ENCODE measurements at places on chromosomes 12 and 14.

GRCh38 chr12:3282384-3282670, 205.1 kb downstream of the TSPAN9 start:
- no peak for DNase-seq

- DNase-seq, result no peak
These were observed 4.0 kb downstream of the GOLGA5 start for GRCh38 chr14:92797935-92798653.

GRCh38 chr12:23534196-23534595, 415.3 kb downstream of the SOX5 start:
- no peak for DNase-seq

GRCh38 chr14:92651106-92651757, 97.2 kb downstream of the LGMN start:
- no peak for DNase-seq

GRCh38 chr14:26996246-26996645, 398.4 kb upstream of the NOVA1 start:
- DNase-seq, result no peak

DNA sequence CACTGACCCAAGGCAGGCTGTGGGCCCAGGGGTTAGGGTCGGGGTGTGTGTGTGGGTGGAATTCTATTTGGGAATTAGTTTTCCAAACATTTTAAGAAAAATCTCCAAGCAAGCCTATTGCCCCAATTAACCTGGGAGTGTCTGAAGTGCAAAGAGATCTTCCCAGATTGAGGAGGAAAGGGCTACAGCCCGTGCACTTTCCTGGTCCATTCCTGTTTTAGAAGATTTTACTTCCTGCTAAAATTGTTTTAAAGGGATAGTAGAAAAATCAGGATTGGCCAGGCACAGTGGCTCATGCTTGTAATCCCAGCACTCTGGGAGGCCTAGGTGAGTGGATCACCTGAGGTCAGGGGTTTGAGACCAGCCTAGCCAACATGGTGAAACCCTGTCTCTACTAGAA, 5.3 kb downstream of the DCTN2 start:
- DNase-seq, result no peak

- no peak for DNase-seq
These were observed 36.3 kb upstream of the NTF3 start for GRCh38 chr12:5395443-5396271.

- DNase-seq, result no peak
These were observed 102.0 kb downstream of the HMGA2 start for GRCh38 chr12:65926119-65926908.

DNA sequence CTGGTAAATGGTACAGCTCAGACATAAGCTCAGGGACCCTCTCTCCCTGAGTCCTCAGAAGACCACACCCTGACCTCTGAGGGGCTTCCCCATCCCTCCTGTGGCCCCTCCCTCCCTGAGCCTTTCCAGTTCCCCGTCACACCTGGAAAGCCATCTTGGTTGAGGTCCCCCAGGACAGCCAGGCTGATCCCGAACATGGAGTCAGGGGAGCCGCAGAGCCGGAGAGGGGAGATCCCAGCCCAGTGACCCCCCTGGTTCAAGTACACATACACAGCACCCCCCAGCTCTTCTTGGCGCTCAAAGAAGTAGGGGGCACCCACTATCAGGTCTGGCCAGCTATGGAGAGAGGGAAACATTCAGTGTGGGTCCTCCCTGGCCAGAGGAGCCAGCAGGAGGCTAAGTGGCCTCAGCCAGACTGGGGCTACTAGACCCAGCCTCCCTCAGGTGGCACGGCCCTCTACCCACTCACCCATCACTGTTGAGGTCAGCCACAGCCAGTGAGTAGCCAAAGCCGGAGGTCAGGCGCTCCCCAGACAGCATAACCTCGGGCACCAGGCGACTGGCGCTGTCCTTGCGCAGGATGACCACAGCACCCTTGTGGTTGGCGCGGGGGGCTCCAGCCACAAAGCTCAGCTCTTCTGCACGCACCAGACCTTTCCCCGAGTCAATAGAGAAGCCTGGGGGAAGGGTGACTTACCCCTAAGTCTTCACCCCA, 9.3 kb downstream of the ITGA7 start:
- DNase-seq, result no peak

DNA sequence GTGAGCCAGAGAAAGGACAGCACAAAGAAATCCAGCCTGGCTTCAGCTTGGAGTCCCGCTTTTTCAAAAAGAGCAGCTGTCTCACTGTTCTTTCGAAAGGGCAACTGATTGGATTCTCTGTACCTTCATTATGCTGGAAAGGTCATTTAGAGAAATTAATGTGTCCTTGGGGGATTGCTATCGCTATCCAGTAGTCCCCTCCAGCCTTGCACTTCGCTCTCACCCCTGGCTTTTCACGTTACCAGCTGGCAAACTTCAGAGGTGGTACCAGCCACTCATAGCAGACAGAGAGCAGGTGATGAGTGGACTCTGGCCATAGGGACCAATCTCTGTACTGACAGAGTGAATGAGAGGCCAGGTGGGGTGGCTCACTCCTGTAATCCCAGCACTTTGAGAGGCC, 11.8 kb upstream of the NUAK1 start:
- DNase-seq, result no peak

DNA sequence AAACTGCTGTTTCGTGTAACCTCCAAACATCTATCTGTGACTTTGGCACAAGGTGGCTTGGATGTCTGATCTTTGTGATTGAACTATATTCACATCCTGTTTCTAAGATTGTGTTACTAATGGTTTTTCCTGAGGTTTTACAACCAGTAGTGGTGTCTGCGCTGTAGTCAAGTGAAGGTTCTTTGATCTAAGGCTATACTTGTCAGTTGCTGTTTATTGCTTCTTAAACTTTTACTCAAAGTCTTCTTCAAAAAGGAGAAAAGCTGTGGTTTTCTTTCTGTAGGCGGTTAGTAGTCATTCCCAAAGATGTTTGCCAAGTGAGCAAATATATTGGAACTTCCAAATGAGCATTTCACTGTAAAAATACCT, 12.3 kb upstream of the CALM1 start:
- DNase-seq, result no peak

DNA sequence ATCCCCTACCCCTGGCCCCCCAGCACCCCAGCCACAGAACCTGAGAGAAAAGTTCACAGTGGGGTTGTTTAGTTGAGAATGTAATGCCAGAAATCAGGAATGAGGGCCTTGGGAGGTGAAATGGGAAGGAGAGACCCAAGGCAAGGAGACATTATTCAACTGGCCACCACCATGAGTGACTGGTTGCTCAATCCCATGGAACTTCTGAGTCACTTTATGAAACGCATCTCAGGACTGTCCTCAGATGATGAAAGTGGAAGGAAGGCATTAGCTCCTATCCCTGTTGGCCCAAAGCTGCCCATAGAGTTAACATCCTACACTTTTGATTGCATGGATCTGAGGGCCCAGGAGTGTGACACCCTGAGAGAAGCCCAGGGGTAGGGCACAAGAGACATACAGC, 25.4 kb upstream of the TCL1A start:
- DNase-seq, result no peak

DNA sequence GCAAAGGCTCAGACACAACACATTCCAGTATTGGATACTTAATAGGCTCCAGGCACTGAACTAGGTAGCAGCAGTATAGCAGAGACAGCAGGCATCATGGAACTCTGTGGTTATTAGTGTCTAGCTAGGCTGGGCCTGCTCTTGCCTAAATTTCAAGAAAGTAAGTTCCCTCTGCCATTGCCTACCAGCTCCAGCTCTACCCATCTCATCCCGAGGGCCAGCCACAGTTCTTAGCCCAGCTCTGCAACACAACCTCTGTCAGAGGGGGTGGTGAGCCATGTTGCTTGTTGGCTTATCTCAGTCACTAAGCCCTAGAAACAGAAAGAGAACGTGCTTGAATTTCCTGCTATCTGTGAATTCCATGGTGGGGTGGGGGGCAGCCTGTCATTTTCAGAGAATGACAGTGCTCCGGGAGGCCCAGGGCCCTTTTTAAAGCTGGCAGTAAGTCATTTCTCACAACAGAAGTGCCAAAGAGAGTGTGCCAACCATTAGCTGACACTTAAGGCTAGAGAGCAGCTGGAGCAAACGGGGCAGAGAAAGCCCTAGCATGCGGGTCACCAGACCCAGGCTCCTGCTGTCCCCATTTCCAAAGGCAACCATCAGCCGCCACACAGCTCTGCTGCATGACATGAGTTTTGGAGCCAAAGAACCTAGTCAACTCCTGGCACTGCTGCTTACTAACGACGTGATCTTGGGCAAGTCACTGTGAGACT, 105.9 kb downstream of the PRMT8 start:
- no peak for DNase-seq
